ENCODE measurements at places on chromosomes 6 and 20.

DNA sequence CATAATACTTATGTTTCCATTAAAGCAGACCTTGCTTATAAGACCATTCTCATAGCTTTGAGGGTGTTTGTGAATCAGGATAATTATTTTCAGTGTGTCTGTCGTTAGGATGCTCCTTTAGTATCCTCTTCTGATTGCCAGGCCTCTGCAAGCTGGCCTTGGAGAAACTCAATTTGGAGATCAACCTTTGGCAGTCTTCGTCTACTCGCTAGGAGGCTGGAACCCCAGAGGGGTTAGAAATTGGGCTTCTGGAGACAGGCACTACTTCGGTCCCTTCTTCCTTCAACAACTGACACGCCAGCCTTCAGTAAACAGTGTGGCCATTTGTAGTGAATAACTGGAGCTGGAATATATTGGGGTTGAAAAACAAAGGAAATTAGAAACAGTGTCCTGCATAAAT, 100.8 kb upstream of the CITED2 start:
- DNase-seq = no peak

DNA sequence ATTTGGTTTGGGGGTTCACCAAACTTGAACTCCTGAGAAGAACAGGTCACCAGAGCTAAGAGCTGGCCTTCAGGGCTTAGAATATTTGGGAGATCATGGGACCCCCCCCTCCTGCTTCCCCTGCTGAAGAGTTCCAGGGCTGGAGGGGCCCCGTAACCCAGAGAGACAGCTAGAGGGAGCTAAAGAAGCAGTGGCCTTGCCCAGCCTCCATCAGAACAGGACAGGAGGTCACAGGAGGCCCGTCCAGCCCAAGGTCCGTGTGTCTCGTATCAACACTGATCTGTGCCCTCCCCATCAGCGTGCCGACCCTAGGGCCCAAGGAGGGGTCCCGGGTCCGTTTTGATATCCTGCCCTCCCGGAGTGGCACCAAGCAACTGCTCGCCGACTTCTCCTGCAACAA, 40.6 kb upstream of the TGM6 start:
- no peak for DNase-seq

- no peak for DNase-seq
These were observed 22.7 kb downstream of the MTCL3 start for GRCh38 chr6:127496471-127496870.

DNA sequence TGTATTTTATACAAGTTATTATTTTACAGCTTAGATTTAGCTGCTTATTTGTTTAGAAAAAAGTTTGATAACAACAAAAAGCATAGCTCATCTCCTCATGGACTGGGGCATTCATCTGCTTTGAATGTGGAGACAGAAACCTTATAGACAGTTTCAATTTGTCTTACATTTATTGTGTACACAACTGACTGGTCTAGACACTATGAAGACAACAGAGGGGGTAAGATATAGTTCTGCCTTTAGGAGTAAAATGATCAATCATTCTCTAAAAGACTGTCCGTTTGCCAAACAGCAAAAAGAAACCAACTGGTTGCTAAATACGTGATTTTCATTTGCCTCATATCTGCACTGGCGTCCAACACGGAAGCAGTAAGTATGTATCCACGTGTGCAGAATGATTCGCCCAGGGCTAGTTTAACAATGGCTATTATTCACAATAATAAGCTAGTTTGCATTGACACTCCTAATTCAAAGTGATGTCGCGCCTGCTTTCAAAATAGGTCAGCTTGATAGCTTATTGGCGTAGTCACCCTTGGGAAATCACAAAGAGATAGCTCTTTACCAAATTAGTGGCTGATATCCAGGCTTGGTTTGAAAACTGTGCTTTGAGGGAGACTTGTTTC, 153.6 kb downstream of the BMP2 start:
- no peak for DNase-seq

- DNase-seq = no peak
These were observed 18.3 kb upstream of the RANBP9 start for GRCh38 chr6:13729891-13730290.

- no peak for DNase-seq
These were observed 31.1 kb upstream of the STXBP5 start for GRCh38 chr6:147173140-147173539.

GRCh38 chr6:37314487-37315156, 39.2 kb upstream of the RNF8 start:
- DNase-seq = peak; percentile 47
